Eye (tissue), 1 donor: ENCODE measurements at places on chromosomes 7 and 10.

- no peak for DNase-seq
These were observed 446.4 kb upstream of the PFKP start for GRCh38 chr10:2620827-2621521.

DNA sequence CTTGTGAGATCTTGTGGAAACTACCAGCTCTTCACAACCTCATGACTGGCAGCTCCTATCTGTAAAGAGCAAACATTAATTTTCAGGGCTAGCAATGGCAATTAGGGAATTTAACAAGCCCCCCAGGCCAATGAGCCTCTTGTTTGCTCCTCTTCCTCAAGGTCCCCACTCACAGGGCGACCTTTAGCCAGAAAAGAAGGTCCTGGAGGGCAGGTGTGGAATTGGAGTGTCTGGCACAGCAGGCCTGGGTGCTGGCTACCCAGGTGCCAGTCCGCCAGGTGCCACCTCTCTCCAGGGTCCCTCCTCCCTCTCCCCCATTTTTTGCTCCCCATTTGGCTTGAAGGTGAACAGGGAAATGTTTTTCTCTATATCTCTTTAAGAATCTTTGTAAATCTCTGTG lies 1.9 kb upstream of the CEP55 start:
- no peak for DNase-seq

- DNase-seq: no peak
These were observed 103.4 kb upstream of the ELMO1 start for GRCh38 chr7:37552030-37552429.

- no peak for DNase-seq
These were observed 124.2 kb upstream of the SEM1 start for GRCh38 chr7:96833676-96834453.

DNA sequence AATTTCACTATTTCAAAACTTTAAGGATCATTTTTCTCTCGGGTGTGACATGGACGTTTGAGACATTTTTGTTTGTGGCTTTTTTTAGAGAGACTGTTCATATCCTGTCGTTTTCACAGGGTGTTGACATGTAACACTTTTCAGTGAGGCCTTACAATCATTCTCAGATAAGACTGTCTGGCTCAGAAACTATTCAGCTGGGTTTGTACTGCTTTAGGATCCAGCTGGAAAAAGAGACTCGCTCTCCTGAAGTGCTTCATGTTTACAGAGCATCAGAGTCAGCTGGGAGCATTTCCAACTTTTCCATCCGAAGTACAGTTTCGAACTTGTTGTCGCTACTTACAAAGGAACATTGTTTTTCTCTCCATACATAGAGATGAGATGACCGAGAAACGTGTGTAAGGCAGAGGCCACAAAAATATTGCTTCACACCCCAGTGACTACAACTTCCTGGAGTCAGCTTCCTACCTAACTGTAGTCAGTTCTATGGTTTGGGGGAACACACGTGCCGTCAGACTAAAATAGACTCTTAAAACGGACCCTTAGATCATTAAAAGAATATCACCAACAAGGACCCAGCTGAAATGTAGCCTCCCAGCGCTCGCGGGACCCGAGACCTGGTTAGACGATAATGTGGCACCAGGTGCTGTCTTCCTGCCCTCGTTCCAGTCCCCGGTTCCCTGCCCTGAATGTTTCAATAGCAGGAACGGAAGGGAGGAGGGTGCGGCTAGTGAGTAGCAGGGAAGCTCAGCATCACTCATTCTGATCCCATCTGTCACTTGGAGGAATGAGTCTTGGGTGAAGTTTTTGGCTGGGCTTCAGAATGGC lies 78.0 kb downstream of the MKI67 start:
- peak; percentile 38 for DNase-seq
